ENCODE measurements at places on chromosomes 5 and 9.

DNA sequence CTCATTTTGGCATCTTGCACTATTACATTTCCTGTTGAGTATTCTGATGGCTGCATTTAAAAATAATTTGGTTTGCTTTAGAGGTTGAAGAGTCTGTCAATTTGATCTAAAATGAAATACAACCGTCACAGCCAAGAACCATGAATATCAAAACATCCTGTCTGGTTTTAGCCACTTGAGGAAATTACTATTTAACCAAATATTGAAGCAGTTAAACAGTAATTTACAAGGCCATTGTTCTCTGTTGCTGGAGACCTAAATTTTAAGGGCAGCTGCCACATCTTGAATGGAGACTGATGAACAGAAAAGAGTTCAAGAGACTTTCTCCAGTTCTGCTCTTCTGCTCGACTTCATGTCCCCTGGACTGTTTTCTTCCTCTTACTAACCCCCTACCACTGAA is 549.4 kb downstream of the LRRC70 start:
- DNase-seq, result no peak

GRCh38 chr5:17230191-17230590 is 12.8 kb downstream of the BASP1 start:
- no peak for DNase-seq

GRCh38 chr5:56273376-56273955 is 40.3 kb upstream of the ANKRD55 start:
- no peak for DNase-seq

- no peak for DNase-seq
Measured at GRCh38 chr9:14937216-14937615, 27.0 kb upstream of the FREM1 start.

DNA sequence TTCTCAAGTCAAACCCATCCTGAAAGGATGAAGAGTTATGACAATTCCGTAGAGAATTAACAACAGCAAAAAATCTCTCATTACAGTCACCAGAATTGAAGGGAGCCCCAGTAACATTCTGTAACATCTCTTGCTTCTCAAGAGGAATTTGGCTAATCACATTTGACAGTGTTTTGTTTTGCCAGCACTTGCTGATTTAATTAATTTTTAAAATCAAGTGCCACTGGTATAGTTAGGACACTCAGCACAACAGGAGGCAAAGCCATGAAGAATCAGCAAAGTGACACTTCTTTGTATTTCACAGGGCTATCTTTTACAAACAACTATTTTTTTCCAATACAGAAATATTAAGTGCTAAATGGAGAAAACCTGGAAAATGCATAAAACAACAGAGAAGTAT is 152.8 kb downstream of the MCTP1 start:
- no peak for DNase-seq

GRCh38 chr9:27451207-27451797 is 72.8 kb upstream of the IFNK start:
- no peak for DNase-seq

GRCh38 chr5:177300236-177300880 is 3.2 kb downstream of the RAB24 start:
- DNase-seq, result no peak

- no peak for DNase-seq
Measured at GRCh38 chr5:54539001-54539400, 21.4 kb downstream of the SNX18 start.

GRCh38 chr5:123571927-123572326 is 60.0 kb downstream of the CSNK1G3 start:
- no peak for DNase-seq

DNA sequence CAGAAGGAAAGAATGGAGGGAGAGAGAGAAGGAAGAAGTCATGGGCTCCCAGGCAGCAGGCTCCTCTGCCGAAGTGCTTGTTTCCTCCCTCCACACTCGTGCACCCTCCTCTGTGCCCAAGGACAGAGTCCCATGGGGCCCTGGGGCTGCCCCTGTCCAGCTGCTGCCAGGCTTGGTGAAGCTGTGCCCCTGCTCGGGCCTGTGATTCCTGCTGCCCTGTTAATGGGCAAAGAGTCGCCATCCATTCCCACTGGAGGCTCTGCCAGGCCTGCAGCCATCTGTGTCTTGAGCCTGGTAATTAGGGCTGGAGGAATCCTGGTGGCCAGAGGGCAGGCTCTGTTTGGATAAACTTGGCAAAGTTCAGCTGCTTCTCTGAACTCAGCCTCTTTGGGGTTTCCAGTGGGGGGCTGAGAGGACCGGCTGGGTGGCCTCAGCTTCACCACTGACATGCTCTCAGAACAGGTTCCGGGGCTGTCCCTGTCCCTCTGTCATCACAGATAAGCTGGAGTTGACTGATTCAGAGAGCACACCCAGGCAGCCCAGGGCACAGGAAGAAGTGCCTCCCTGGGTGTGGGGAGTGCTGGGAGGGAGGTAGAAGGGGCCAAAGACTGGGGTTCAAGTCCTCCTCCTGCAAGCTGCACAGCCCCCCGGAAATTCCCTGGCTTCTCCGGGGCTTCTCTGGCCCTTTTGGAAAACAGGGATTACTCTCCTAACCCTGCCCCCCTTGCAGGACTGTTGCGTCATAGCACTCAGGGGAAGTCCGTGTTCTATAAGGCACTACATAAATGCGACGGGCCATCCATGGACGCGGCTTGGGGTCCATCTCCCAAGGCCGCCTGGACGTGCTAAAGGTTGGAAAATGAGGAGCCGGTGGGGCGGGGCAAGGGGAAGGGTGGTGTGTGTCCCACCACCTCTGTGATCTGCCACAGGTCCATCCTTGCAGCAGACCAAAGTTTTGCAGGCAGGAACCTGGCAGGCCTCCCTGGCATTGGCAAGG is 154.8 kb downstream of the PAX5 start:
- DNase-seq, result no peak

DNA sequence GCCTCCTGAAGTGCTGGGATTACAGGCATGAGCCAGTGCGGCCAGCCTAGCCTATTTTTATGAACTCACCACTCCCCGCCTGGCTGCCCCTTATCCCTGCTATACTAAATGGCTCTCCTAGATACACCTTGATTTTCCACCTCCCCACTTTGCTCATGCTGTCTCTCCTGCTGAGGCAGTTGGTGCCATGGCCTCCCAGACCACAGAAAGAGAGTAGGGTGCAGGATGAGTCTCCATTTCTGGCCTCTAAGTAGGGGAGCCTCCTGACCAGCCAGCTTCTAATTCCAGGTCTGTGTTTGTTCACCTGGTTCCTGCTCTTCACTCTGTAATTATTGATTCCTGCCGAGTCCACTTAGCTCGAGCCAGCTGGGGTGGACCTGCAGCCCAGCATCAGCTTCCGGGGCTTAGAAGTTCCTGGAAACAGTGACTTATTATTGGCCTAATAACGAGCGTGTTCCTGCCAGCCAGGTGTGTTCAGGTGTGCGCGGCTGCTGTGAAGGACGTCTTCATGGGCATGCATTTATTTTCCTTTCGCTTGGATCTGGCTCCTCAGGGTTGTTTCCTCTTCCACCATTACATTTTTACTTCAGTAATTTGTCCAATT is 34.0 kb downstream of the ZNF618 start:
- no peak for DNase-seq

DNA sequence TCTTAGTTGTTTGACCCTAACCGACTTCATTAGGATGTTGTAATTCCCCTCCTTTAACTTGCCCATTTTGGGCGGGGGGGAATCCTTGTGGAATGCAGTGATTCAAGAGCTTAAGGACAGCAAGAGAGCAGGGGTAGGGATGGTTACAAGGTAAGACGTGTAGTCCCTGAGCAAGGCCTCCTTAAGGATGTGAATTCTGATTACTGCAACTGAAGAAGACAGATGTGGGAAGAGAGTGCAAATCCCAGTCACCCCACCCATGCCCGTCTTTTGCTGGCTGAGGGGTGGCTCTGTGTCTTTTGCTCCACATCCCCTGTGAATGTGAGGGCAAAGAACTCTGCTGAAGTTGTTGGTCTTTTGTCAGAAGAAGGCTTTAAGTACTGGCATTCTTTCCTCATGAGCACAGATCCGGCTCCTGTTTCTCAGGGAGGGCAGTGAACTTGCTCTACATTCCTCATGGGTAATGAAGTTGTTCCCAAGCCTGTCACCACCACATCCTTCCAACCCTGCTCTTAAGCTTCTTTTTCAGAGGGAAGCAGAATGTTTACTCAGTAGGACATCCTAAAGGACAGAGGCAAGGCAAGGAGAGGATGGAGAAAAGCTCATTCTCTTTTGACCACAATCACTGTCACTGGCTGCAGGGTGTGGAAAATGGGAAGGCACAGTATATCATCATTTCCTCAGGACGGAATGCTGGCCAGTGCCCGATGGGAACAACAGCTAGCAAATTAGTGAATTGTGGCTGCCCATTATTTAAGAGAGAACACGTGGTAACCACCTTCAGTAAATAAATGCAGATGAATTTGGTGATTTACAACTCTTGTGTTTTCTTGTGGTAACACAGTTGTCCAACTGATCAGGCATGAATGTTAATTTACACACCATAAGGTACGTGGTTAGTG is 61.5 kb downstream of the RAI14 start:
- no peak for DNase-seq

- no peak for DNase-seq
Measured at GRCh38 chr9:108205276-108205675, 650.5 kb downstream of the ACTL7B start.

GRCh38 chr9:129253803-129254381 is 75.8 kb upstream of the IER5L start:
- no peak for DNase-seq

DNA sequence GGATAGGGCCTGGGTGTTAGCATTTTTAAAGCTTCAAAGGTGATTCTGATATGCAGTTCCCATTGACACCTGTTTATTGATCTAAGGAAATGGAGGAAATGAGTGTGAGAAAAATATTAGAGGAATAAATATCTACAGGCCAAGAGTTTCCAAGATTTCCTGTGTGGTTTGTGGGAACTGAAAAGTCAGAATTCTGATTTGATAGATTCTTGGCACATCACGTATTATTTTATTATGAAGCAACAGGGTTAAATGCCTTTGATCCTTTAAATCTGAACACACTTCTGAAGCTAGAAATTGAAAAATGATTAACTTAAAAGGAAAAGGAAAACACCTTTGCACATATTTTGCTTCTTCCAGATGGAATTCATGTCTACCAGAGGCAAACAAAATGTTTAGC is 113.7 kb downstream of the CD180 start:
- no peak for DNase-seq

DNA sequence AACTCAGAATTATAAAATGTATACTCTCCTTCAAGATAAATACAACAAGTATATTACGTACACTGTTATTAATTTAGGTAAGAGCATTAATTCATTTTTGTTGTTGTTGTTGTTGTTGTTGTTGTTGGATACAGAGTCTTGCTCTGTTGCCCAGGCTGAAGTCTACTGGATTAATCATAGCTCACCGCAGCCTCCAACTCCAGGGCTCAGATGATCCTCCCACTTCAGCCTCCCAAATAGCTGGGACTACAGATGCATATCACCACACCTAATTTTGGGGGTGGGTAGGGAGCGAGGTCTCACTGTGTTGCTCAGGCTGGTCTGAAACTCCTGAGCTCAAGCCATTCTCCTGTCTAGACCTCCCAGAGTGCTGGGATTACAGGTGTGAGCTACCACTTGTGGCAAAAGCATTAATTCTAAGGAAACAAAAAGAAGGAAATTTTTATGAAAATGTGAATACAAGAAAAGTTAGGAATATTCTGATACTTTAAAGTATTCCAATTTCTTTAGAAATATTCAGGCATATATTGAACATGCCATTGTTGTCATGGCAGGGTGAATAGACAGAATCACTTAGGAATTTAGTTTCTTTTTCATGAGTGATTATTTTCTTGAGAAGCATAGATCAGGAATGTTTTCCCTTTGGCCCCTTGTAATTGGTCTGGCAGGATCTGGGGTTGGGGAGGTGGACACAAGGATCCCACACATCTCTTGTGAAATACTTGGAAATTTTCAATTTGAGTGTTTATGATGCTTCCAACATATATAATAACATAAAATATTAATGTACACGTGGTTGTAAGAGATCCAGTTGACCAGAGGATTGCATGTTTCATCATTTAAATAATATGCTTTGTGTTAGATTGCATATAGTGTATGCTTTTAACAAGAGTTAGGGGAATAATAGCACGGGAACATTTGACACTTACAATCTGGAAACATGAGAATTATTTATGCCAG is 263.6 kb downstream of the FANCC start:
- no peak for DNase-seq

- no peak for DNase-seq
Measured at GRCh38 chr9:36858805-36859375, 175.2 kb downstream of the PAX5 start.

DNA sequence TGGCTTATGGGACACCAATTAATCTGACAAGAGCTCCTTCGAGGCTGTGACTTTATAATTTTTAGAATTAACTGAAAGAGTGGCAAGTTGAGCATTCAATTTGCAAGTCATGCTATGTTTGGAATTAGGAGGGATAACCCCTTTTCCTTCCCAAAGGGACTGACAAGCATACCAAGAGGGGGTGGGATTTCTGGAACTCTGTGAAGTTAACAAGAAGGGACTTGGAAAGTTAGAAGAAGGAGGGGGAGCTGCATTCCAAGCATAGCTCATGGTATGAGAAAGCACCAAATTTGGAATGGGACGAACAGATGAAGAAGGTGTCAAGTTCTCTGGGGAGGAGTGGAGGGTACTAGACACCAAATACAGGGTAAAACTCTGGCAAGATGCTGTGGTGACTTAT is 8.9 kb upstream of the PALM2AKAP2 start:
- DNase-seq, result no peak

DNA sequence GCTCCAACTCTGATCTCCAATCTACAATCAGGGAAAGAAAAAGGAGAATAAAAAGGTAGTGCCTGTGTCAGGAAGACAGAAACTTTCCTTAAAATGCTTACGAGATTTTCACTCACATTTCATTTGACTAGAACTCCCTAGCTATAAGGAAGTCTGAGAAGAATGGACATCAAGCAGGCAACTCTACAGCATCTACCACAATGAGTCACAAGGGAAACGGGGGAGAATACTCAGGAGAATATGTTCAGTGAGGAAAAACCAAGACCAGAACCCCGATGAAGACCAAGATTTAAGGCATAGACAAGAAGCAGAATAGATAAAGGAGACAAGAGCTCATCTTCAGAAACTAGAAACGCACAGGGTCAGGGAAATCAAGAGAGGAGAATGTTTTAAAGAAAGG is 9.0 kb upstream of the SETD9 start:
- DNase-seq, result no peak

DNA sequence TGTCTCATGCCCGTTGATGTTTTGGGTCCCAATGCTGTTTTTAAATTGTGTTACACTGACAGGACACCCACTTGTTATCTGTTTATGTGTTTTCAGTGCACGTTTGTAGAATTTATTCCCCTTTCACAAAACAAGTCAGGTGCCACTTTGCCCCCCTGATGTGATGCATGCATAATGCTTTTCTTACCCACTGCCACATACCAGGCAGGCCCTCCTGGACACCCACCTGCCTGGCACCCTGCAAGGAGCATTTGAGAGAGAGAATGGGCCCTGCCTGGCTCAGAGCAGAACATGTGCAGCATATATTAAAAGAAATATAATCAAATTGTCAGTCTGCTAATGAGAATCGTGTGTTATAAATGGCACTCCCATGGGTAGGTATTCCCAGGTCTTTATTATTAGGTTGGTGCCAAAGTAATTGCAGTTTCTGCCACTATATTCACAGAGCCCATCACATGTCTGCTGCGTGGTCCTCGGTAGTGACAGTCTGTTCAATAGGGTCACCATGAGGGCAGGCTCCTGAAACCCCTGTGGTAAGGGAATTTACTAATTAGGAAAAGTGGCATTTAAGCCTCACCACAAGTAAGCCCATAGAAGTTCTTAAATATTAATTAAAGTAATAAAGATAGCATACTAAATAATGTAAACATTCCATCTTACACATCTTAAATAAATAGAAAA is 52.2 kb upstream of the CKMT2 start:
- DNase-seq, result no peak

GRCh38 chr9:115913696-115914095 is 239.9 kb upstream of the PAPPA start:
- DNase-seq, result no peak

GRCh38 chr9:137575716-137576411 is 2.9 kb downstream of the DPH7 start:
- DNase-seq, result no peak
